ENCODE measurements at places on chromosomes 3 and 15.

GRCh38 chr3:98048586-98048985 is 13.5 kb upstream of the GABRR3 start:
- DNase-seq = no peak

- DNase-seq = no peak
Observed at GRCh38 chr3:188417271-188417696, 263.3 kb downstream of the LPP start.

GRCh38 chr15:90261811-90262210 is 3.7 kb upstream of the NGRN start:
- no peak for DNase-seq

GRCh38 chr15:30041868-30042267 is 40.9 kb upstream of the GOLGA8J start:
- DNase-seq = no peak

DNA sequence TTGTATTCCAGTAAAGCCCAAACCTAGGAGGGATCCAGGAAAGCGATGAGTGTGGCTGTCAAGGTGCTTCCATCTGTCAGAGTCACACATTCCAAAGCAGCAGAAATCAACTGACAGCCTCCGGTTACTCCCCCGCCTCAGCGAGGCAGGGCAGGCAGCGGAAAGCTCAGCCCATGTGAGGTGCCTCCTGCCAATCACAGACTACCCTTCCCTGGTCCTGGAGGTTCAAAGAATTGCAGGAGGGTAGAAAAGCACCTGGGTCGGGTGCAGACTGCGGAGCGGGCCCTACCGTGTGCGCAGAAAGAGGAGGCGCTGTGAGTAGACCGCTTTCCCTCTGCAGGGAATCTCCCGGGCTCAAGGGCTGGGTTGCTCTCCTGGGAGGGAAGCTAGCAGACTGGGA is at the start of gene UPK1B:
UPK1B (plus strand) TSS at position 274 of the 400 bp plus-strand sequence. CDS start 13,144 bp downstream, outside the sequence.
- no peak for DNase-seq

GRCh38 chr3:129276385-129276784 is 2.3 kb upstream of the HMCES start:
- DNase-seq = peak; percentile 66

DNA sequence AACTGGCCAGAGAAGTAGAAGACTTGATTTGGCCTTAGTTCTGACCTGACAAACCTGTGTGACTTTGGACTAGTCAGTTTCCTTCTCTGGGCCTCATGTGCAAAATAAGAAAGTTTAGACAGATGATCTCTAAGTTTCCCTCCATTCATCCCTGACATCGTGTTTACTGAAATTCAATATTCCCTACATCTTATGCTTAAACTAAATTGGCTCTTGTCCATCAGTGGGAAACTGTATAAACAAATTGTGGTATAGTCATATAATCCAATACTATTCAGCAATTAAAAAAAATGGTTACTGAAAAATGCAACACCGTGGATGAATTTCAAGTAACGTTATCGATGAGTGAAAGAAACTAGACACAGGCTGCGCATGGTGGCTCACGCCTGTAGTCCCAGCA is 64.4 kb upstream of the HRH1 start:
- no peak for DNase-seq

GRCh38 chr15:57273402-57273801 is 102.9 kb upstream of the CGNL1 start:
- DNase-seq = no peak

DNA sequence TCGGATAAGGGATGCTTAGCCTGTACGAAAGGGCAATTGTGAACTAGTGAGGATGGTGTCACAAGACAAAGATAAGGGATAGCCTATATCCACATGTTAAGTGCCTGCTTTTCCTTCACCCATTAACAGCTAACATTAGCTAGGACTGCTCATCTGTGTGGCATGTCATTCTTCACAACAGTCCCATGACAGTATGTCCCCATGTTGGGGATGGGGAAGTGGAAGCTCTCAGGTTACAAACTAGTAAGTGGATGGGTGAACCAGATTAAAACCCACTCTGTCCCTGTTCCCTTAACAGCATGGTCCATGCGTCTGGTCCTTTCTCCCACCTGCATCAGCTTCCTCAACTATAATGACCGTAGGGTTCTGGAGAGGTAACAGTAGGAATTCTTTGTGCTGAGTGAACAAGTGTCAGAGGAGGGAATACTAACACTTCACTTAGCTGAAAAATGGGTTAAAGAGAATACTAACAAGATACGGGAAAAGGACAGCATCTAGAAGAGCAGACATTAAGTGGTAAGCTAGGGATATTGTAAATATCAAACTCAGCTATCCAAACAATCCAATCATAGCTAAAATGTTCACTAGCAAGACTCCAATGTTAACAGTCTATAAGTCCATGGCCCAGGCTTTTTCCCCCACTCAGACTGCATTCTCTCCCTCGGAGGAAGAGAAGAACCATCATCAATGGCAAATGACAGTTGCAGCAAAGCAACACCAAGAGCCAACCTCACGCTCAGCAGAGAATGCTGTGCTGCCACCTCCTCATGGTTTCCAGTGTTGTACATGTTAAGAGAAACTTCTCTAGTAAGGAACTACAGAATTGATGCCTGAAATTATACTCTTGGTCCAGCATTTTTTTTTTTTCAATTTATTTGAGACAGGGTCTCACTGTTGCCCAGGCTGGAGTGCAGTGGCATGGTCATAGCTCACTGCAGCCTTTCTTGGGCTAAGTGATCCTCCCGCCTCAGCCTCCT is 5.0 kb downstream of the RPLP1 start:
- DNase-seq = no peak

GRCh38 chr3:188236271-188236670 is 82.3 kb downstream of the LPP start:
- DNase-seq = no peak

Data from GM18507 (cell line).